ENCODE measurements at places on chromosomes 5 and 9.
A peak's percentile ranks its signal among the peaks of the same experiment; 100 is the strongest.

GRCh38 chr9:96020792-96021550 is 145.5 kb downstream of the ERCC6L2 start:
- DNase-seq = no peak

DNA sequence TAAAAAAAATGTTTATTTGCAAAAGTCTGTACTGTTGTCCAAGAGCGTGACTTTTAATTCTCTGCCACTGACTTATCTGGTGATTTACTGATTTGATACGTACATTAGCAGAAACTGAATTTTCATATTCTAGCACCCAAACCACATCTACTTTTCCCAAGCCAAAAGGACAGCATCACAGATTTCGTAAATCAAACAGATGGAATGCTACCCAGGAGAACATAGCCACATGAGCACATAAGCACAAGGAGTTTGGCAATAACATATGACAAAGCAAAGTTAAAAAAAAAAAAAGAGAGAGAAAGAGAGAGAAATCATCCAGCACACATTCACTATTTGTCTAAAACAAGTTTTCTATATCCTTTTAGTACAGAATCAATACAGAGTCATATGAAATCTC is 83.7 kb downstream of the HINT1 start:
- DNase-seq = peak; percentile 39

GRCh38 chr9:82810915-82811314 is 252.0 kb downstream of the RASEF start:
- no peak for DNase-seq

DNA sequence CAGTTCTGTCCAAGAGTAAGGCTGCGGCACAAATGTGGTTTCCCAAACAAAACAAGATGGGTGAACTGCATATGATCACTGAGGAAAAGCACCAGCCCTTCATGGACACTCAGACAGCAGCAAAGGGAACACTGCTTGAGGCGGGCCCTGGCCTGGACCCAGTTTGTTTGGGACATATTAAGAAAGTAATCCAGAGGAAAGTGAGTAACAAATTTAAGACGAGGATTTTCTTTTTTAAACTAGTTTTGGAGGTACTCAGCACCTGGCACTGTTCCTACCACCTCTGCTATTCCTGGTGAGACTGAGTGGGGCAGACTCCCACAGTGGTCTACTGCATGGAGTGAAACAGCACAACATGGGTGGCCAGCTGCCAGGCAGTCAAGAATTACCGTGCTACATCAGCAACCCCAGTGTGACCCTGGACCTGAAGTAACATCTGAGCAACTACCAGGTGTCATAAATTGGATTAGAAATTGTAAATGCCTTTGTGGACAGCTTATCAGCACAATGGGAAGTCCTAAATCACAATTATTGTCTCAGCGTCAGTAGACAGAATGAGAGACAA is 28.5 kb downstream of the P4HA2 start:
- DNase-seq = no peak

DNA sequence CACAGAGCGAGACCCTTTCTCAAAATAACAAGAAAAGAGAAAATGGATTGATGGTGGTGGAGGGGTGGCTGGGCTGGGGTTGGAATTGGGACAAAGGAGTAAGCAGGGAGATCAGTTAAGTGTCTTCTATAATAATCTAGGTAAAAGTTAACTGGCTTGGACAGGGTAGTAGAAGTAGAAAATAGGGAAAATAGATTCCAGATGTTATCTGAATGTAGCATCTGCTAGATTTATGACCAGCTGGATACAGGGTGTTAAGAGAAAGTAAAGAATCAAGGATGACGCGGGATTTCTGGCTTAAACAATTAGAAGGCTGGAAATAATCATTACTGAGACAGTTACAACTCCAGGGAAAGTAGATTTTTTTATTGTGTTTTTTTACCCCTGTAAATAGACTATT is 13.0 kb downstream of the PPP6C start:
- peak; percentile 58 for DNase-seq

- DNase-seq = no peak
Measured at GRCh38 chr9:80878556-80878955, 810.8 kb downstream of the TLE1 start.

DNA sequence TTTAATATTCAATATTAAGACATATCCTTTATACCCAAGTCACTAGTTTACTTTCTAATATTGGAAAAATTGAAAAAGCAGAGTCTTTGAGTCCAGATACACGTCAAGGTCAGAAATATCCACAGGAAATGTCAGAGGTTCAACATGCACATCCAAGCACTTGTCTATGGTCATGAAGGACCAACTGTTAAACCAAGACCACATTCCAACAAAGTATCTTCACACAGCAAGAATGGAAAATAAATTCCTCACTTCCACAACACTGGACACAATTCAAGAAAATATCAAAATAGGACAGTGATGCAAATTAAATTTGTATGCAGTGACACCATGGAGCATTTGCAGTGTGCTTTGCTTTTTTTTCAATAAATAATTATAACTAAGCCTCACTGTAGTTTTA is 142.5 kb downstream of the GABRB2 start:
- DNase-seq = no peak

DNA sequence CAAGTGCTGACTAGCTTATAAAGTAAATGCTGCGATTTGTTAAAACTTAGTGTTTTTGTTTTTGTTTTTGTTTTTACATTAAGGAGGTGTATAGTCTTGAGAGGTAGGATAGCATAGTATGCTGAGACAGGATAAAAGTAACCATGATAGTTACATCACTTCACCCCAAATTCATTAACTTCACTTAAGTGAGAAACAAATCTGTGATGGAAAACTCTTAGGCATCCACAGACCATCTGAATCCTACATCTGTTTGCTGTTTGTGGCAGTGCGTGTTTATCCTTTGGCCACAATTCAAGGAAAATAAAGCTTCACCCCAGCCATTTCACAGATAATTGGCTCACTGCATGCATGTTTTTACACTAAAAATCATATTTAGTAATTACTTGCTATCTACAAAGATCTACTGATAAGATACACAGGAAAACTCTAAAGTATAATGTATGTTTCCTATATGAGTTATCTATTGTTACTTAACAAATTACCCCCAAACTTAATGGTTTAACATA is 82.0 kb downstream of the ZNF622 start:
- no peak for DNase-seq

DNA sequence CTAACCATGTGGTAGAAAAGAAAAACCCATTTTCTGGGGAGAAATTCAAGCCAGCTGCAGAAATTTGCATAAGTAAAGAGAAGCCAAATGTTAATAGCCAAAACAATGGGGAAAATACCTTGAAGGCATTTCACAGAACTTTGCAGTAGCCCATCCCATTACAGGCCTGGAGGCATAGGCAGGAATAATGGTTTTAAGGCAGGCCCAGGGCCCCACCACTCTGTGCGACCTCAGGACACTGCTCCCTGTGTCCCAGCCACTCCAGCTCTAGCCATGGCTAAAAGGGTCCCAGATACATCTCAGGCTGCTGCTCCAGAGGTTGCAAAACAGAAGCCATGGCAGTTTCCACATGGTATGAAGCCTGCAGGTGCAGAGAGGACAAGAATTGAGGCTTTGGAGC is 253.3 kb downstream of the CTNND2 start:
- no peak for DNase-seq

DNA sequence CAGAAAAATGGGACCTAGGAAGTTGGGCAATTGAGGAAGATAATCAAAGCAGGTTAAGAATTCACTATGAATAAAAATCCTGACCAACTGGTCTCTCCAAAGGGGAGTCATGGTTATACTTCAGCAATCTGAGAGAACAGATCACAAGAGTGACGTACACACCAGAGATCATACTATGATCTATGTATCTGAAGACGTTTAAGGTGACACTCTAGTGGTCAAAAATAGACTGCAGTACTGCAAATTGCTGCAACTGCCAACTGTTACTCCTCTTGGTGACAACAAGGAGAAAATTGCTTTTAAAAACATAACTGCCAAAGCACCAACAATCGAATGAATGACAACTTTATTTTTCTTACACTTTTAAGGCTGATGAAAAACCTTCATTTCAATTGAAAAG is 4.9 kb downstream of the AK6 start:
- no peak for DNase-seq

DNA sequence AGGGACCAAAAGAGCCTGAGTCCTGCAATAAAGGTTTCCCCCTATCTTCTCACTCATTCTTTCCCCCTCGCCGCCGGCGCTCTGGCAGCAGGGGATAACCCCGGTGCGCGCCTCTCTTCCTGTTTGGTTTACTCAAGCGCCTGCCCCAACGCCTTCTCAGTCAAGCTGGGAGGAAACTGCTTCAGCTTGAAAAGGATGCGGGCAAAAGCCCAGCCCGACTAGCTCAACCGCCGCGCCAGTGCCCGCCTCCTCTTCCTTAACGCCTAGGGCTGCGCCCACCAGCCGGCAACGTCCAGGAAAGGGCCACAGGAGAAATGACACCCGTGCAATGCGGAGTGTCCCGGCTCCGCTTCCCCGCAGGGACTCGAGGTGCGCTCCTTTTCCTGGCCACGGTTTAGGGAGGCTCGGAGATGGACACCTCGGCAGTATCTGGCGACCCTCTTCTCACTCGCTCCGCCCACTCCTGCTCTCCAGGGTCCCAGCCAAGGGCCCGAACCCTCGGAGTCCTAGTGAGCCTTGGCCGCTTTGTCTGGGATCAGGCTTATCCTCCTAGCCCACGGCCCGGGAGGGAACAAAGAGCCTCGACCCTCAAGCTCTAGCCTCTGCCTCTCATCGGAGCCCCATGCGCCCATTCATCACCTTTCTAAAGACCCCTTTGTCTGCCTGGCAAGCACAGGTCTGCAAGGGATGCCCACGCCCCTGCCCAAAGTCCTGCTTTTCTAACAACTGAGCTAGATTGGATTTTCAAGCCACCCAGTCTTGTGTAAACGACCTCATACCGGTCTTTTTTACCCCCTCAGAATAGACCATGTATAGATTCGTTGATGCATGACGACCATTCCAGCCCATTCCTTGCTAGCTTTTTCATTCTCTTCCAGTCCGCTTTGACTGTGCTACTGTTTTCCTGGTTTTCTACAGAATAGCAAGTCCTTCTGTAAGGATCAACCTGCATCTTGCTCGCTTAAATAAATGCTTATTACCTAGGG is 2.0 kb downstream of the ST8SIA4 start:
- DNase-seq = no peak

- DNase-seq = no peak
Measured at GRCh38 chr9:127977009-127977883, 3.5 kb downstream of the EEIG1 start.

- no peak for DNase-seq
Measured at GRCh38 chr5:96978812-96979449, 43.1 kb downstream of the LNPEP start.

- no peak for DNase-seq
Measured at GRCh38 chr9:70101265-70101664, 57.6 kb downstream of the MAMDC2 start.
